ENCODE measurements at places on chromosomes 3 and 15.

- no peak for DNase-seq
Observed at GRCh38 chr3:45366290-45366689, 22.1 kb upstream of the LARS2 start.

DNA sequence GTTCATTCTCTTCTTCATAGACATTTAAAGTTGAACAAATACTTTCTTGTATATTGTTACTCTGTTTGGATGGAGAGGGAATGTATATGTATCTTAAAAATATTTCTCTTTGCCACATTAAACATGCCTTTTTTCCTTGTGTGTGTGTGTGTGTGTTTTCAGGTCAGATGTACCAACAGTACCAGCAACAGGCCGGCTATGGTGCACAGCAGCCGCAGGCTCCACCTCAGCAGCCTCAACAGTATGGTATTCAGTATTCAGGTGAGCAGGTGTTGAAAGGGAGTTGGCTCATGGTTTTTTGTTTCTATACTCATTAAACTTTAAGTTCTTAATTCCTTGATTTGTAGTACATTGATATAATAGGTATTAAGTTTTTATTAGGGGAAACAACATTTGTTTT lies 35.4 kb downstream of the TFG start:
- no peak for DNase-seq

DNA sequence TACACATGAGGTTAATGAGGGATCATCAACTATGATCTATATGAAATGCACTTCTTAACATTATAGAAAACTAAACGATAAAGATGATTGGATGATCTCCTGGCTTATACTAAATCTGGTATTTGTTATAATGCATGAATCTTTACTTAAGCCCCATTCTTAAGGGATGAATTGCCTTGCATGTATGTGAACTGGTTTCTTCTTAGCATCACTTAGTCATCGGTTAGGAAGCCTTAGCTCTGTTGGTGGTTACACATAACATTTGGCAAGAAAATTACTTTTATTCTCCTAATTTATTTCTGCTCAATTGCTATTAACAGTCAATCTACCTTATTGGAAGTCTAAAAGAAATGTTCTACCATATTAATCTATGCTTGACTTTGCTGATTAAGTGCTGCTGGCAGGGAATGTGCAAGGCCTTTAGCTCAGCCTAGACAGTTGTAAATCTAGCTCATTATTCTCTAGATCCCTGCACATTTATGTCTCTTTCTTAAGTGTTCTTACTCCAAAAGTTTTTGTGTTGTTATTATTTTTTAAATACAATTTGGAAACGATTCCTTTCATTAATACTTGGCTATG lies 356.0 kb downstream of the ZPLD1 start:
- DNase-seq = no peak

GRCh38 chr3:87350367-87351199 lies 74.2 kb upstream of the POU1F1 start:
- no peak for DNase-seq

- no peak for DNase-seq
Observed at GRCh38 chr15:47027322-47027946, 689.9 kb upstream of the SEMA6D start.

DNA sequence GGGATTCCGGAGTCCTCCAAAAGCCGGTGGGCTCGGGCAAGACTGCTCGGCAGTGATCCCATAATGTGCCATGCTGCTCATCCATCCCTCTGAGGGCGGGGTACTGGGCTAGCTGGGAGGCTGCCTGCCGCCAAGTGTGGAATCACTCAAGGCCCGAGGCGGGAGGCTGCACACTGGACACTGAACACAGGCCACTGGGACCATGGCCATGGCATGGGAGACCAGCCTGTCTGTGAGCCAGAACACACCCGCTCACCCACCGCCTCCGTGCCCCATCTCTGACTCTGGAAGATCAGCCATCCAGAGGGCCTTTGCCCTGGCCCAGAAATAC lies 1.4 kb downstream of the C3orf22 start:
- no peak for DNase-seq

DNA sequence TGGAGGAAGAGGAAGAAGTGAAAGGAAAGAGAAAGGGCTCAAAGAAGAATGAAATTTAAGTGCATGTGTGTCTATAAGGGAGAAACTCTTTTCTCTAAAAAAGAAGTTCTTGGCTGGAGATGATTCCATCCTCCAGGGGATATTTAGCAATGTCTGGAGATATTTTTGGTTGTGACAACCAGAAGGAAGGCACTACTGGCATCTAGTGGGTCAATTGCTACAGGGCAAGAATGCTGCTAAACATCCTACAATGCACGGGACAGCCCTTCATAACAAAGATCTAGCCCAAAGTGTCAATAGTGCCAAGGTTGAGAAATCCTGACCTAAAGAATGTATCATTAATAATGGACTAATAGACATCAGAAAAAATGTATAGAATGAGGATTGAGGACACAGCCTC lies 57.4 kb upstream of the ST3GAL6 start:
- no peak for DNase-seq

DNA sequence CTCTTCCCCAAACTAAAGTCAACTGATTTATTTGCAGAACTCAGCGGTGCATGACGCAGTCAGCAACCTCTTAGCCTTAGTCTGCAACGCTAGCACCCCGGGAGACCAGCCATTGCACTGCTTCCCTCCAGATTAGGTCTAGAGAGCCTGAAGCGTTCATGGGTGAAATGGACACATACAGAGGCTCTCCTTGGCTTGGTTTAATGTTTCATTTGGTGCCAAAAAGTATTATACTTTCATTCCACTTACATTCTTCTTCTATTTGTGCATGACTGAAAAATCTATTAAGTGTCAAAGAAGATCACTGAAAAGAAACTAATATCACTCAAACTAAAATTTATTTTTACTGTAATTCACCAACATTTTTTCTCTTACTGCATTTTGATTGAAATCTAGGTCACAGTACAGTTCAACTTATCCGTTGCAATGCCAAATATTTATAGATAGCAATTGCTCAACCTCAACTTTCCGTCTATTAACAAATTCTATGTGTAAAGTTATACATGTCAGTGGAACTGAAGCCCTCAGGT lies 116.2 kb downstream of the ROBO1 start:
- no peak for DNase-seq

DNA sequence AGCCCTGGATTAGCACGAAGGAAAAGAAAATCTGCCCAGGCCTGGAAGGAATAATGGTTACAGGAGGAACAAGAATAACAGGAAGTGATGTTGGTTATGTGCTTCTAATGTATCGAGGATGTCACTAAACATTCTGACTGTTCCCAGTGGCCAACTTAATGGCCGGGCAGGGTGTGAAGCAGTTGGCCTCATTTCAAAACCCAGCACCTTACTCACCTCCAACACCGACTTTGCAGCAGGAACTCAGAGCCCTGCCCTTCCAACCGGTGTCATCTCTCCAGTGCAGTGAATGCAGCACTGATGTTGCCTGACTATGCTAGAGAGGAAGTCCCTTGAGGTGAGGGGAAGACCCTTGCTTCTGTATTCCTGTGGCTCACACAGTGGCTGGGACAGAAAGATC lies 162.4 kb upstream of the LRTM1 start:
- no peak for DNase-seq

DNA sequence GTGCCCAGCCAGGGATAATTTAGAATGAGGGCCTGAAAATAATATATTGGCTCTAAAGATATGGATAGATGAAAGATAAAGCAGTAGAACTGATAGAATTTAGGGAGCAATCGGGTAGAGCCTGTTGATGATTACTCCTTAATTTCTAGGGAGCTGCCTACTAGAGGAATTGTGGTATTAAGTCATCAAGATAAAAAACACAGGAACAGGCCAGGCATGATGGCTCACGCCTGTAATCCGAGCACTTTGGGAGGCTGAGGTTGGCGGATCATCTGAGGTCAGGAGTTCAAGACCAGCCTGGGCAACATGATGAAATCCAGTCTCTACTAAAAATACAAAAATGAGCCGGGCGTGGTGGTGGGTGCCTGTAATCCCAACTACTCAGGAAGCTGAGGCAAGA lies 130.4 kb downstream of the PCCB start:
- no peak for DNase-seq

DNA sequence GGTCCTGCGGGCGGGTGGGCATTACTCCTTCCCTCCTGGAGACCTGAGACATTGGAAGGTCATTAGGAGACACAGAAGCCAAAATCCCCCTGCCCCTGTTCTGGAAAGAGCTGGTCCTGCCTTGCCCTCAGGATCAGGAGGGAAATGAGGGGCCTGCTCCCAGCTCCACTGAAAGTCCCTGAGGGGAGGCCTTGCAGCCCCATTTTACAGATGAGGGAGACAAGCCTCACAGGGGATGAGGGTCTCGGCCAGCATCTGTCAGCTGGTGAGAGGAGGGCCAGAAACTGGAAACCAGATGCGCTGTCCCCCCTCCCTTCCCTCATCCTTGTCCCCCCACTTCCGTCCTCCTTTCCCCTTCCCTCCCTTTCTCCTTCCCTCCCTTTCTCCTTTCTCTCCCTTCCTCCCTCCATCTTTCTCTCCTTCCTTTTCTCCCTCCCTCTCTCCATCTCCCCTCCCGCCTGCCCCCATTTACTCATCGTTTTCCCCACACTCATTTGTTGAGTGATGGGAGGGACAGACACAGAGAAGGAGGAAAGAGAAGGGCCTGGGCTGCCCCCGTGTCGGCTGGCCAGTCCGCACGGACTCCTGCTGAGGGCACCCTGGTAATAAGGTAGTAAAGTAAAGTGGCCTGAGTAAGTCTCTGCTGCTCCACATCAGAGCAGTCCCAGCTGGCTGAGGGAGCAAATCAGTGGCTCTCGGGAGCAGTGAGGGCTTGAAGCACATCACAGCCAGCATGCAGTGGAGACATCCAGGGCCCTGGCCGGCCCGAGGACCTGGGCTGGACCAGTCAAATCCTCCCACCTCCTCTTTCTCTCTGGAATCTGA lies 112.4 kb upstream of the ALDH1A3 start:
- DNase-seq = no peak

DNA sequence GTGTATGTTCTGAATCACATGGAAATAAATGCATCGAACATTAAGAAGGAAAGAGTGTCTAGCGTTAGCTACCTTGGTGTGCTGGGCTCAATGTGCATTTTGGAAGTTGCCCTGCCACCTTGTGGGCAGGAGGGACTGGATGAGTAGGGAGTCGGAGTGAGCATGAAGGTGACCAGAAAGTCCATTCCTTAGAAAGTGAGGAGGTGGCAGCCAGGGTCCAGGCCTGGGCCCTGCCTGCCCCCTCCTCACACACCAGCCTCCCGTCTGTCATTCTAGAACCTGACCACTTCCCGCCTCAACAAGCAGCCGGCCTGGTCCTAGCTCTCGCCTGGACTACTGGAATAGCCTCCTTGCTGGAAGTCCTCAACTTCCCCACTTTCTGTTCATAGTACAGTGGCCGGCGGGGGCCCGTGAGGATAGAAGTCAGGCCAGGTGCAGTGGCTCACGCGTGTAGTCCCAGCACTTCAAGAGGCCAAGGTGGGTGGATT lies 10.2 kb upstream of the GATA2 start:
- DNase-seq = no peak

DNA sequence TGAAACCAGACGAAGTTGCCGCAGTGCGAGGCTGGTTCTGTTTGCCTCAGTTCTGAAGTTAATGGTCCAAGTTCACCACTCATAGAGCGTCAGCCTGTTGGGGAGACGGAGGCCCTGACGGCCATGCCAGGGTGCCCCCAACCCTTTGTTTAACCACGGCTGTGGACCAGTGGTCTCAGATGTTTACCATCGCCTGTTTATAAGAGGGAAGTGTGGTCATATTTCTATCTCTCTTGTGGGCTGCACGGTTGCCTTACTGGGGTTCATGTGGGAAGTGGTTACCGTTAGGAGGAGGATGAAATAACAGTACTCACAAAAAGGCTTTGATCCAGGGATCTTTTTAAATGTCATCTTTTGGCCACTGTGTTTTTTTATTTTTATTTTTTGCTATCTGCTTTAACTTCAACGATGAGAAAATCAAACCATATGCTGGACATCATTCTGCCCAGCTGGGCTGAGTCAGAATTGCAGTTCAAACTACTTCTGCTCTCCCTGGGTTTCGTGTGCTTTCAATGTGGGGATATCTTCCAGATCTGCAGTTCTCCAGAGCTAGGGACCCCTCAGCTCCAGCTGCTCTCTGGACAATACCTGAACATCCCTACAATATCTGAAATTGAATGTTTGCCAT lies 17.8 kb downstream of the SMAD3 start:
- DNase-seq = no peak

DNA sequence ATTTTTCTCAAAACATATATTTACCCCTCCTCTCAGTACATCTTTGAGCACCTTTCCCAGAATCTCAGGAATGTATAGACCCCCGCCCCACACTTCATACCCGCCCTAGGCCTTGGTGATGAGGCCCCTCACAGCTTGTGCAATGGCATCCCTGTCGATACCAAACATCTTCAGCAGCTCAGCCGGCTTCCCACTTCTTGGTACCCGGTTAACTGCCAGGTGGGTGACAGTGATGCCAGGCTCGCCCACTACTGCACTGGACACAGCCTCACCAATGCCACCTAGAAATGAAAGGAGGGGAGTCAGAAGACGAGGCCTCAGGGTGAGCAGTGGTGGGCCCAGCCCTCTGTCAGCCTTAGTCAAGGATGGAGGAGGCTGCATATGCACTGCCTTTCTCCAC lies 30.2 kb downstream of the TKT start:
- DNase-seq = no peak

DNA sequence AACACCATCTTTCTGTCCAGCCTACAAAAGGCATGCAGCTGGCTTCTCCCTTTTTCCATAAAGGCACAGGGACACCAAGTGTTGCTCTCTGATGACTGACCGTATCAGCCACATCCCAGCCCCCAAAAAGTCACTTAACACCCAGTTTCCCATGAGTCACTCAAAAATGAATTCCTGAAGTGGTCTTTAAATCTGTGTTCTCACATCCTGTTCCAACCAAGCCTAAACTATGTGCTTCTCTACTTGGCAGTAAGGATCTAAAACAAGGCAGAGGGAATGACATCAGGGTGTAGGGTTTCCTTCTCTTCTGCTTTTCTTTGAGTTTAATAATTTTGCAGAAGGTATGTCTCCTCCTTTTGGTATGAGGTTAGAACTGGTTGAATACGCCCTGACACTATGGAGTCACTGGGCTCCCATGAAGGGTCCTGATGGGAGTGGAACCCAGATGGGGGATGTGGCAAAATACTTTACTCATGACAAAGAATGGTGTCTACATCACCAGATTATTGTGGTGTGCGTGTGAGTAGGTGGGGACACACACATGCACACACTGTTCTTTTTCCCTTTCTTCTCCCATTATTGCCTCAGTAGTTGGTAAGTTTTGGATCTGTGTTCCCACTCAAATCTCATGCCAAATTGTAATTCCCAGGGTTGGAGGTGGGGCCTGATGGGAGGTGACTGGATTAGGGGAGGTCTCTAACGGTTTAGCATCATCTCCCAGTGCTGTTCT lies 35.6 kb upstream of the CCK start:
- DNase-seq = no peak

GRCh38 chr3:111128884-111129283 lies 57.3 kb downstream of the NECTIN3 start:
- no peak for DNase-seq

DNA sequence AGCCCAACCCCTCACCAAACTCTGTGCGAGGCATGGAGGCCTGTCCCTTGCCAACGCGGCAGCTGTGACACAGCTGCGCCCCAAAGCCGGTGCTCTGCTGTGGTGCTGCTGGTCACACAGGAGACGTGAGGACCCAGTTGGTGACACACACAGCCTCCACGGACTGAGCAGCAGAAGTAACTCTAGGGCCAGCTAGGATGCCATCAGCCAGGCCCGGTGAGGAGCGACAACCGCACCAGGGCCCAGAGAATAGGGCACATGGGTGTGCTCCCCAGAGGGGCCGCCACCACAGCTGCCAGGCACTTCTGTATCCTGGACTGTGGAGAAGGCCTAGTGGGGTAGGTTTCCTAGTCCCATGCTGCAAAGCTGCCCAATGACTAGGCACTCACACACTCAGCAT lies 10.7 kb downstream of the ZXDC start:
- no peak for DNase-seq
